ENCODE measurements at places on chromosomes 7 and 10.

GRCh38 chr10:15879663-15880062, 19.4 kb upstream of the MINDY3 start:
- DNase-seq, result no peak

GRCh38 chr7:76011442-76011861, 17.1 kb upstream of the TMEM120A start:
- no peak for DNase-seq

DNA sequence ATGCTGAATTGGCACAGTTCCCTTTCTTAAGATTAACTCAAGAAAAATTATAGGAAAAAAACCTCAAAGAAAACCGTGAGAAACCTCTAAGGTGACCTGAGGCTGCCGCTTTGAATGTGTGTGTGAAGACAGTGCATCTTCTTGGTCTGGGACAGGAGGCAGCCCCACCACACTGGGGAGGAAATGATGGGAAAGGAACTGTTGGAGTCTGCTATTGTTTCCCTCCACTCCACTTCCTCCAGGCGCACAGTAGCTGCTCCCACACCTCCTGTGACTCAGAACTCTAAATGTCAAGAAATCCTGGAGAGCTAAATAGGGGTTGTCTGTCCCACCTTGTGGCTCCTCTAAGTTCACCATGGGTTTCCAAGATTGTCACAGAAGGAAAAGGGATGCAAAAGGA, 179.4 kb downstream of the PDE1C start:
- DNase-seq, result no peak

DNA sequence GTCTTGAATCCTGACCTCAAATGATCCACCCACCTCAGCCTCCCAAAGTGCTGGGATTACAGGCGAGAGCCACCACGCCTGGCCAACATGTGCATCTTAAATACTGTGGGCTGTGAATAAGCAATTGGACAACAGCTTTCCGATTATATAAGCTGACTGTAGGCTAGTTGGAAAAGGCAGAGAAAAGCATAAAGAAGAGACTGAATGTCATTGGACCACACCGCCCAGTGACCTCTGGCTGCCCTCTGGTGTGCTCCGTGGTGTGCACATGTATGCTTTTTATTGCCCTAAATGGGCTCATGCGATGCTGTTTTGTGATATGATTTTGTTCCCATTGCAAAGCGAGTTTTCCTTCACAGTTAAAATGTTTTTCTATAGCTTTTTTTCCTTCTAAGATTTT, 15.4 kb upstream of the CSGALNACT2 start:
- no peak for DNase-seq

DNA sequence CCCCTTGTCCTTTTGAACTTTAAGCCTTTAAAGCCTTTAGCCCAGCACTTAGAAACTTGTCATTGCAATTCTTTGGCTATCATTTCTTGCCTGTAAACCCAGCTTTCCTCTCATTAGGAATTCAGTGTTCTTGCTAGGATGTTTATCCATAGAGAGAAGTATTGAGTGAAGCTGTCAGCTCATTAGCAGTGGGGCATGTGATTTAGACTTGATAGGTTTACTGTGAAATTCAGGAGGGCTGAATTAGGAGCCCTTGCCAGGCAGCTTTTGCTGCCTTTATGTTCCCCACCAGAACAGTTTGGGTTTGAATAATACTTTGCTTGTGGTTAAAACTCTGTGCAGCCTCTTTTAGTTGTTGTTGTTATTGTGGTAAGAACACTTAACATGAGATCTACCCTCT, 39.5 kb downstream of the LHFPL3 start:
- no peak for DNase-seq

GRCh38 chr7:17185690-17186070, 112.8 kb upstream of the AHR start:
- DNase-seq, result peak; percentile 7

DNA sequence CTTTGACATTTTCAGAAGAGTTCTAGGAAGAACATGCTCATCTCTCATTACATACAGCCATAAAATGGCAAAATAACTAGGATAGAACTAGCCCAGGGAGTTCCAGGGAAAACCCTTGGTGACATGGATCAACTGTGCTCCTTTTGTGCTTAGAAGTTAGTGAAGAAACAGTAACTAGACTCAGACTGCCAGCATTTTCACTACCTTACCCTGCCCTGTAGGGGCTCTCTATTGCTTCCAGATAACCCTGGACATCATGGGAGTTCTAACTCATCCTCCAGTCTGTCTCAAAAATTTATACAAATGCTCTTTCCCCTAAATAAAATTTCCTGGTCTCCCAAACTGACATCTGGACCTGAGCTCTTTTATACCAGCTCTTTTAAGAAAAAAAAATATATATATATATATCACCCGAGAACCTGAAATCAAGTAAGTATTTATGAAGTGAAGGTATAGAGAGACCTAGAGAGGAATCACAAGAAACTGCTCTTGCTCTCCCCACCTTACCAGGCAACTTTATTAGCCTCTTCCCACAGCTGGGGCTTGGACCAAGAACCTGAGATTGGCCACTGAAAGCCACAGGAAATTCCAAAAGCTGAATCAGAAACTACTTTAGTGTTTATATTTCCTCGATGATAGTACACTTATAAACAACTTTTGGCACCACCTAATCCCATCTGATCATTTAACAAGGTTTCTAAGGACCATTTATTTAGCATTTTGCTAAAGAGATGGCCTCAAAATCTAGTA, 101.4 kb downstream of the RELN start:
- no peak for DNase-seq

DNA sequence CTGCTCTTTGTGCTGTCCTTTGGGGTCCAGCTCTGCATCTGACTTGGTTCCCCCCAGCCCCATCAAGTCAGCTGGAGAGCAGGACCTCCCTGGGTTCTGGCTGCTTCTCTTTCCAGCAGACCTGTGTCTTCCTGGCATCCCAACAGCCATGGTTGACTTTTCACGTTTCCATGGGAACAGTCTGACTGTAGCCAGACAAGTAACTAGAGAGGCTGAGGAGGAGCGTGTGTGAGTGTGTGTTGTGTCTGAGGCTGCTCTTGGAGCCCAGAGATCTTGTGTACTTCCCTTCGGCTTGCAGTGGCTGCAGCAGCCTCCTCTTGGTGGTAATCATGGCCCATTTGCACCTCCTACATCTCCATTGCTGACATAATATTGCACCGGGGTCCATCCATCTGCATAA, 332.0 kb downstream of the RPS24 start:
- DNase-seq, result no peak

DNA sequence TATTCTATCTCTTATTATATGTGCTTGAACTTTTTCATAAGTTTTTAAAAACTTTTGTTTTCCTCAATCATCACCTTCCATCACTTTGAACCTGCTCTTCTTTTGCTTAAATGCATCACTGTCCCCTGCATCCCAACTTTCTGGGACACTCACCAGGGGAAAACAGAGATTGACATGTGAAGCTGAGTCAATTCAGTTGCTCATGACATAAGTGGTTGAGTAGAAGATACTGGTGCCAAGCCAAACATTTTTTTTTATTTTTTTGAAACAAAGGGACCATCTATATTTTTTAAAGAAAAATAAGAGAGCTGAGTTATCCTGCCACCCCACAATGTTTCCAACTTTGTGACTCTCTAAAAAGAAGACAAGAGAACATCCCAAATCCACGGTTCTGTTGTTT, 61.8 kb upstream of the AHR start:
- DNase-seq, result no peak

DNA sequence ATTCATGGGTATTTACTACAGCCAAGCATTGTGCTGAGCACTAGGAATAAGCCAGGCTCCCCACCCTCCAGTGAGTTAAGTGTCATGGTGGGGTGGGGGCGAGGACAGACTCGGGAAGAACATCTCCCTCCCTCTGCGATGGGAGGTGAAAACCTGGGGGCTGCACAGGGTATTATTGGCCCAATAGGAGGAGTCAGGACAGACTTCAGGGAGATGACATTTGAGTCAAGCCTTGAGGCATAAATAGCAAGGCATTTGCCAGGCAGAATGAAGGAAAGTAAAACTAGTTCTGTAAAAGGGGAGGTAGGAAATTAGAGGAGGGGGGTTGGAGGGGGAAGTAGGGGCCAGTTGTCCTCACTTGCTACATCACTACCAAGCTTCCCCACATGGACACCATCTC, 18.9 kb downstream of the NKX2-3 start:
- no peak for DNase-seq

DNA sequence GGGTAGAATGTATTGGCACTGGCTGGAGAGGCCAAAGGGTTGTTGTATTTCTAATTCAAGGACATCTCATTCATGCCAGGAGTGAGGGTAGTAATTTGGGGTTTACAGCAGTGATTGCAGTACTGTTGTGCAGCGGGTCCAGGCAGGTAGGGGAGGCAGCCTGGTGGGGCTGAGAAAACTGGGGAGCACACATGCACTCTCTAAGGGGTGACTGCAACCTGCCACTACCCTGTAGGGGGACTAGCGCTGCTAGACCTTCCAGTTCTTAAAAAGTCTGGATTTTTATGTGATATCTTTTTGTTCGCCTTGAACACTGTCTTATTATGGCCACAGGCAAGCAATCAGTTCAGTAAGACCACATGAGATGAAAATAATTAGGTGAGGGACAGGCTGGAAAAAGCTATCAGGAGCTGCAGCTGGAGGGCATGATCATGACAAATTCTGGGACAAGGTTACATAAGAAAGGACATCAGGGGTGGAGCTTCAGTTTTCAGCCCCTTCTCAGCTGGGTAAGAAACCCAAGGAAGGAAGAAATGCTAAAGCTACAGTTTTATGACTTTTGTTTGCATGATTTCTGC, 149.0 kb downstream of the ARHGAP21 start:
- DNase-seq, result no peak

- no peak for DNase-seq
These were observed 164.9 kb upstream of the TRIM24 start for GRCh38 chr7:138295049-138295637.

DNA sequence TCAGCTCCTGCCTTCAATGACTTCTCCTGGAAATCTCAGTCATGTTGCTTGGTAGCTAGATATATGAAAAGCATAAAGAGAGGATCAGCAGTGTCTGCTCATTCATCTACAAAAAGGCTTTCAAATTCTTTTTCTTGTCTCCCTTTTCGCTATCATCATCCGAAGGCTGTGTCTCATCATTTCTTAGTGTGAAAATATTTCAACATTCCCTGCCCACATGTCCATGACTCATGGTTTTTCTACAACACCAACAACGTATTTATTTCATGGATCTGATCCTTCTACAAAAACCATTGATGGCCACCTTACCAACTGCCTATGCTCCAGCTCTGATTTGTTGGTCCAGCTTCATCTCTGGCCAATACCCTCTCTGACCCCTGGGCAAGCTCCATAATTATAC, 472.5 kb upstream of the GHITM start:
- no peak for DNase-seq

- DNase-seq, result no peak
These were observed 343.7 kb downstream of the ELMO1 start for GRCh38 chr7:37104822-37105518.

- DNase-seq, result peak; percentile 31
These were observed at the start of gene NT5C3A for GRCh38 chr7:33062023-33062781. NT5C3A (minus strand) TSS chr7:33062776; CDS start chr7:33062705, 71 bp downstream.

DNA sequence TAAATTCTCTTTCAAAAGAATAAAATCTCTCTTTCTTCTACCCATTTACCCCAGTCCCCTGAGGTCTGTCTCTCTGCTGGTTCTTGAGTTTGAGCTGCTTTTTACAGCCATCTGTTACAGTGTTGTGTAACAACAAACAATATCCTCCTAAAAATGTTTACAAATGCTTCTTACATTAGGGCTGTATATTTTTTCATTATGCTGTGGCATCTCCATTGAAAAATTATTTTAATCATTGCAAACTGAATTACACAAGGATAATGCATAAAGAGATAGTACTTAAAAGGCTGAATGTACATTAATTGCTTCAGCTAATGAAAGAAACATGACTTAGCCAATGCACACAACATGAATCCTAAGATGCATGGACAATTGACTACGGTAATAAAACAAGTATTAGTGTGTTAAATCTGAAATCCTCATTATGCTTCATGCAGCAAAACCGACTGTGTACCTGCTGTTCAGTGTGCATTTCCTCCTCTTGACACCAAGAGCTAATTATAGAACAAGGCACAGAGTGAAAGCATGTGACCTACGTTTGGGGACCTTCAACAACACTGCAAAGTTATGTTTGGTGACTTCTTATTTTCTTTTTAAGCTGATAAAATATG, 181.7 kb upstream of the RHOBTB1 start:
- peak; percentile 2 for DNase-seq

All from CD4-positive, alpha-beta T cell treated with Interferon alpha-2 for 1 hour (primary cell).